ENCODE measurements at places on chromosomes 2 and 18.

- DNase-seq: no peak
Measured at GRCh38 chr2:135997380-135997779, 12.0 kb upstream of the DARS1 start.

DNA sequence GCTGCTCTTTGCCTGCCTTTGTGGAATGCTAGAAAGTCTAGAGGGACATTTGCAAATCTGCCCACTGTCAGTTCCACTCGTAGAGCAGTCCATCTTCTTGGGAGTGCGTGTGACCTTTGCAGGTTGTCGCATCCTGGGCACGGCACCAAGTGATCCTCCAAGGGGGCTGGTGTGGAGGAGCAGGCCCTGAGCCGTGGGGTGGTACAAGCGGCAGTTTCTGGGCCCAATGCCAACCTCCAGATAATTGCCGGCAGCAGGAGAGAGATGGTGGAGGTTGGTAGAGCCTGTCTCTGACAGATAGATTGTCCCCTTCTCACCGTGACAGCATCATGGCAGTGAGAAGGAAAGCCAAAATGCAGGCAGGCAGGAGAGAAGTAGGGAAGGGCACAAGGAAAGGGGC lies 150.7 kb upstream of the SLC14A2 start:
- DNase-seq: no peak

- DNase-seq: no peak
Measured at GRCh38 chr2:119023534-119023933, 81.5 kb downstream of the MARCO start.

GRCh38 chr2:44210362-44210761 lies 41.7 kb downstream of the PPM1B start:
- no peak for DNase-seq

GRCh38 chr2:177455187-177455586 lies 62.6 kb downstream of the AGPS start:
- DNase-seq: no peak

GRCh38 chr18:33821503-33821902 lies 243.5 kb downstream of the ASXL3 start:
- DNase-seq: no peak

- no peak for DNase-seq
Measured at GRCh38 chr2:12169721-12170120, 423.3 kb downstream of the LPIN1 start.

Data from stimulated activated CD8-positive, alpha-beta memory T cell treated with anti-CD3 and anti-CD28 coated beads, Interleukin-15, amount 100 ng/mL, for 24 hours (primary cell).